ENCODE measurements at places on chromosomes 16 and 17.
A peak's percentile ranks its signal among the peaks of the same experiment; 100 is the strongest.

- no peak for DNase-seq
Measured at GRCh38 chr17:58918072-58918471, 162.4 kb downstream of the PPM1E start.

GRCh38 chr17:77831474-77832179 is 126.9 kb upstream of the TNRC6C start:
- DNase-seq = no peak

GRCh38 chr17:50564916-50565315 is 4.4 kb downstream of the CACNA1G start:
- no peak for DNase-seq

DNA sequence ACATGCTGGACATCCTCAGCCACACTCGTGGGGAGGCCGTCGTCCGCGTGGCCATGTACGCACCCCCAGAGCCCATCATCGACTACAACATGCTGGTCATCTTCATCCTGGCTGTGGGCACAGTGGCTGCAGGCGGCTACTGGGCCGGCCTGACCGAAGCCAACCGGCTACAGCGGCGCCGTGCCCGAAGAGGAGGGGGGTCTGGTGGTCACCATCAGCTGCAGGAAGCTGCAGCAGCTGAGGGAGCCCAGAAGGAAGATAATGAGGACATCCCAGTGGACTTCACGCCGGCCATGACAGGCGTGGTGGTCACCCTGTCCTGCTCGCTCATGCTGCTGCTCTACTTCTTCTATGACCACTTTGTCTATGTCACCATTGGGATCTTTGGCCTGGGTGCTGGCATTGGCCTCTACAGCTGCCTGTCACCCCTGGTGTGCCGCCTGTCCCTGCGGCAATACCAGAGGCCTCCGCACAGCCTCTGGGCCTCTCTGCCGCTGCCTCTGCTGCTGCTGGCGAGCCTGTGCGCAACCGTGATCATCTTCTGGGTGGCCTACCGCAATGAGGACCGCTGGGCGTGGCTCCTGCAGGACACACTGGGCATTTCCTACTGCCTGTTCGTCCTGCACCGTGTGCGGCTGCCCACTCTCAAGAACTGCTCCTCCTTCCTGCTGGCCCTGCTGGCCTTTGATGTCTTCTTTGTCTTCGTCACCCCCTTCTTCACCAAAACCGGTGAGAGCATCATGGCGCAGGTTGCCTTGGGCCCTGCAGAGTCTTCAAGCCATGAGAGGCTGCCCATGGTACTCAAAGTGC is 900 bp downstream of the SPPL2C start:
- DNase-seq = no peak

DNA sequence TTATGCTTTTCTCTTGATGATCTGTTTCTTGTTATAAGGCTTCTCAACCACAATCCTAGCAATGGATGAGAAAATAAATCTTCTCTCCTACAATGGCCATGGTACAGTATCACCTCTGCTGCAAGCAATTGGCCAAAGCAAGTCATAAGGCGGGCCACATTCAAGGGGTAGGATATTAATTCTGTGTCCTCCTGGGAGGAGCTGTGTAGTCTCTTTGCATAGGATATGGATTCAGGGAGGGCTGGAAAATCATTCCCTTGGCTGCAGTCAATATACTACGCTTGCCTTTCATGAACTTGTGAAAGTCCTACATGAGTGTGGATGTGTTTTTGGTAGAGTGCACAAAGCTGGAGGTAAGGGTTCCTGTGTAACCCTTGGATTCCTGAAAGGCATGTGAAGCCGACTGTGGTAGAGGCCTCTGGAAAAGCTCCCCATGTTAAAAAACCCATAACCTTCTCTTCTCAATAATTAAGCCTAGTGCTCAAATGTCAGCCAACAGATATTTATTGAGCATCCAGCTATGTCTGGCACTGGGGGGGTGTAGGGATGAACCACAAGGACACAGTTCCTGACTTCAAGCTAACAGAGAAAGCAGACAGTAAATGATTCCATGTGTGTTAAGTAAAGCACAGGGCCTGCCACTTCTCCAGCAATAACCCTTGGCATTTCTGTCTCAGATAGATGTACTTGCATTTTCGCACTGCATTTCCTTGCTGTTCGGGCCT is 147.6 kb upstream of the HS3ST3A1 start:
- DNase-seq = no peak

- DNase-seq = peak; percentile 31
Measured at GRCh38 chr17:62164747-62165722, 100.0 kb upstream of the MED13 start.

- no peak for DNase-seq
Measured at GRCh38 chr17:75525806-75526554, 483 bp downstream of the LLGL2 start.

- DNase-seq = no peak
Measured at GRCh38 chr17:79011451-79012147, 2.0 kb upstream of the CANT1 start.

DNA sequence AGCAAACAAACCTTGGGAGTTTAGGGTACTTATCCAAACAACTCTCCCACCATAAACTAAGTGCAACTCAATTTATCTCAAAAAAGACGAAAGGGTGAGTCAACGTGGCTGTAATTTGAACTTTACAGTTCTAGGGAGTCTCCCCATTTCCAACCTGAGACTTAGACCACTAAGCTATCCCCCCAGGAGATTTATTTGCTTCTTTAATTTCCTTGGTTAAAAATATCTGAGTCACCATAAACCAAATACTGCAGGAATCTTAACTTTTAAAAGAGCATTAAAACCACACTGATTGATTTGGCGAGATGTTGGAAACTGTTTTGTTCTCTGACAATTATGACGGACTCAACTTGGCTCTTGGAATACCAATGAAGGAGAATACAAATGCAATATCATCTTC is 299.3 kb upstream of the SOX9 start:
- DNase-seq = no peak

DNA sequence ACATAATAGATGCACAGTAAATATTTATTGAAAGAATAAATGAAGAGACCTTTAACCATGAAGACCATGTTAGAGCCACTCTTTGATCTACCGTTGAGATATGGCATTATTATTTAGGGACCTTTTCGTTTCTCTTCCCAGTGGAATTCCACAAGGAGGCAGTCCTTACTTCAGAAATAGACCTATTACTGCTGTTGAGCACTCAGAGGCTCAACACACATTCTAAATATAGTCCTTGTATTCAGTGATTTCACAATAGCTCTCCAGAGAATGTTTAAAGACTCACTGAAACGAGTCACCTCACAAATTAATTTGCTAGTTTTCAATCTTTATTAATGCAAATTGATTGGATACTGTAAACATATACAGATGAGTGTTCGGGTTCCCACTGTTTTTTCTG is 603.8 kb downstream of the CDH8 start:
- DNase-seq = no peak

- no peak for DNase-seq
Measured at GRCh38 chr17:72342627-72343527, 222.1 kb downstream of the SOX9 start.

Measured in GM20000 (cell line).